K562 (cell line): ENCODE measurements at places on chromosomes 2 and 18.

DNA sequence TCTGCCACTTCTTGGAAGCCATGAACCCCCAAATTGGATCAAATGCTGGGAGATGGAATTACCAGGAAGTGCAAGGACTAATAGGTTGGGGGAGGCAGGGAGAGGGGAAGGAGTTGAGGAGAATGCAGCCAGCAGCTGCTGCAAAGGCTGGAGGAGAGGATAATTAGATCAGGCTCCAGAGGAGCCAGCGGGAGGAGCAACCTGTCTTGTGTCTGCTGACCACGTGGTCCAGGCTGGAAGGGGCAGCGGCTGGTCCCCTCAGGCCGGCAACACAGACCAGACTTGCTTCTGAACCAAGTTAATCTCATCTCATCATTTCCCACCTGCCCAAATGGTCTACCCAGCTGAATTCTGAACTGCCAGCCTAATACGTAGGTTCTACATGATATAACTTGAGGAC is 68.3 kb downstream of the MRO start:
- H3K4me1 ChIP-seq = no peaks in the 10 kb centered on the region
- DNase-seq = no peak
- H3K4me3 ChIP-seq = no peak overlapping the region
- H3K36me3 ChIP-seq = no peaks in the 10 kb centered on the region

GRCh38 chr18:58609536-58609993 is 19.3 kb downstream of the ALPK2 start:
- no peaks in the 10 kb centered on the region for H3K36me3 ChIP-seq
- no peak overlapping the region for H3K4me3 ChIP-seq
- H3K27ac ChIP-seq = no peak overlapping the region
- H3K27me3 ChIP-seq = peaks cover 2% of the 10 kb centered on the region; the same call in 1 of the 3 replicates

GRCh38 chr2:162328424-162329157 is 10.1 kb upstream of the IFIH1 start:
- no peaks in the 10 kb centered on the region for H3K36me3 ChIP-seq
- no peak overlapping the region for H3K27ac ChIP-seq
- H3K4me1 ChIP-seq = no peaks in the 10 kb centered on the region
- no peaks in the 10 kb centered on the region for H3K27me3 ChIP-seq

GRCh38 chr2:9053534-9053931 is 50.0 kb upstream of the MBOAT2 start:
- DNase-seq = no peak
- no peaks in the 10 kb centered on the region for H3K36me3 ChIP-seq
- no peak overlapping the region for H3K27ac ChIP-seq
- H3K4me1 ChIP-seq = peaks cover 3% of the 10 kb centered on the region; the same call in 1 of the 2 replicates
- H3K4me3 ChIP-seq = no peak overlapping the region

- DNase-seq = no peak
- H3K4me3 ChIP-seq = no peak overlapping the region
Observed at GRCh38 chr18:50298443-50299284, 11.2 kb upstream of the CXXC1 start.
